ENCODE measurements at places on chromosomes 13 and 19.

DNA sequence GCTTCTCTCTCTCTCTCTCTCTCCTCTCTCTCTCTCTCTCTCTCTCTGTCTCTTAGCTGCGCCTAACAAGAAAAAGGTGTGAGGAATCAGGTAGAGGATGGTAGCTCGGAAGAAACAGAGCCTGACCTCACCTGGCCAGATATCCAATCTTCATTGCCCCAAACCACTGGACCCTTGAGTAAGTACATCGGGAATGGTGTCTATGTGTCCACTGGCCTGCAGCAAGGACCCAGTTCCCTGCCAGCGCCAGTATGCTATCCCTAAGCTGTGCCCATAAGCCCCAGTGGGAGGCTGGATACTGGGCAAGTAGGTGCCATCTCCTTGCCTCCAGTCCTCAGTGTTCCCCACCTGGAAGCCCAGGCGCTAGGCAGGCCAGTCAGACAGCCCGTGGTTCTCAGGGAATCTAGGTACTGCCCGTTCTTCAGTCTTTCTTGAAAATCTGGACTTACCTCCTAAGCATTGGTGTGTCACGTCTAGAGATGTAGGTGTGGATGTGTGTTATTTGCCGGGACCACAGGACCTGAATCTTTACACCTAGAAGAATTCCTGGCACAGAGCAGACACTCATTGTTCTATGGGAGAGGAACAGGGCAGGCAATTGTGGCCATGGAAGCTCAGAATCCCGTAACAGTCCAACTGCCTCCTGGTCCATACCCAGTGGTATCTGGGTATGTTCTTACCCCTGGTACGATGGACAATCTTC lies 7.3 kb downstream of the URAD start:
- no peak for DNase-seq

- no peak for DNase-seq
These were observed 2.6 kb downstream of the ISYNA1 start for GRCh38 chr19:18435178-18435841.

GRCh38 chr19:9323557-9323918 lies 441 bp upstream of the ZNF559 start:
- peak; percentile 32 for DNase-seq

DNA sequence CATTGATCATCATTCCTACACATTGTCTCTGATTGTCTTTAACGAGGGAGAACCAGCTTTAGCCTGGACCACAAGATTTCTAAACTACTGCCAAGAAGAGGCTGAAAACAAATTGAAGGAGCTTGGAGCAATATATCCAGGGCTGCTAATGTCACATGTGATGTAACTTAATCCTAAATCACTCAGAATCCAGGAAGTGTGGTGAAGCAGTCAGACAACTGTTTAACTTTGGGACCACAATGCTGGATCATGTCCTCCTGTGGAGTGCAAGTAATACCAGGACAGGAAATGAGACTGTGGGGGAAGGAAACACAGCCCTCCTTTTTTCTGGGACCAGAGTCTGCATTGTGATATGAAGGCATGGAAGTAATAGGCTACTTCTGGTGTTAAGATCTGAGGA lies 430.2 kb downstream of the KCTD12 start:
- DNase-seq, result no peak

DNA sequence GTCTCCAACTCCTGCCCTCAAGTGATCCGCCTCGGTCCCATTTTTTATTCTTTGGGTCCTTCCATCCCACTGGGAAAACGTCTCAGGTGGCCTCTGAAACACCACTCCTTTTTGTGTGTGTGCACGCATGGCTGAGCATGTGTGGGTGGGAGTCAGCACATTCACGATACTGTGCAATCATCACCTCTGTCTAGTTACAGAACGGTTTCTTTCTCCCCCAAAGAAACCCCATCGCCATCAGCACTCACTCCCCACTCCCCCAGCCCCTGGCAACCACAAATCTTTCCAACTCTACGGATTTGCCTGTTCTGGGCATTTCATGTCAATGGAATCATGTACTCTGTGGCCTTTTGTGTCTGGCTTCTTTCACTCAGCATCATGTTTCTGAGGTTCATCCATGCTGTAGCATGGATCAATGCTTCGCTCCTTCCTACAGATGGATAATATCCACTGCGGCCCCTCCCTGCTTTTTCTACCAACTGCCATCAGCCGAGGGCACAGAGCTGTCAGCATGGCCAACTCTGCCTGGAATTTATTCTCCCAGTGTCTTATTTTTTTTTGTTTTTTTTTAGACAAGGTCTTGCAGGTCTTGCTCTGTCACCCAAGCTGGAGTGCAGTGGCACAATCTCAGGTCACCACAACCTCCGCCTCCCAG lies 9.7 kb downstream of the F2RL3 start:
- DNase-seq, result no peak

- no peak for DNase-seq
These were observed 8.0 kb upstream of the POP4 start for GRCh38 chr19:29598036-29598435.

- DNase-seq, result no peak
These were observed 787.9 kb upstream of the KLHL1 start for GRCh38 chr13:70896136-70896535.

DNA sequence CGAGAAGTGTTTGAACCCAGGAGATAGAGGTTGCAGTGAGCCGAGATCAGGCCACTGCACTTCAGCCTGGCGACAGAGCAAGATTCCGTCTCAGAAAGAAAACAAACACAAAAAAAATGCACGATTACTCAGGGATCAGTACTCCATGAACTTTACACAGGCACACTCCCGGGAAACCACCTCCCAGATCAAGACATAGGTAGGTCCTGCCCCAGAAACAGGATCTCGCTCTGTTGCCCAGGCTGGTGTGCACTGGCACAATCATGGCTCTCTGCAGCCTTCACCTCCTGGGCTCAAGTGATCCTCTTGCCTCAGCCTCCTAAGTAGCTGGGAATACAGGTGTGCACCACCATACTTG lies 11.2 kb downstream of the VASP start:
- DNase-seq, result no peak

DNA sequence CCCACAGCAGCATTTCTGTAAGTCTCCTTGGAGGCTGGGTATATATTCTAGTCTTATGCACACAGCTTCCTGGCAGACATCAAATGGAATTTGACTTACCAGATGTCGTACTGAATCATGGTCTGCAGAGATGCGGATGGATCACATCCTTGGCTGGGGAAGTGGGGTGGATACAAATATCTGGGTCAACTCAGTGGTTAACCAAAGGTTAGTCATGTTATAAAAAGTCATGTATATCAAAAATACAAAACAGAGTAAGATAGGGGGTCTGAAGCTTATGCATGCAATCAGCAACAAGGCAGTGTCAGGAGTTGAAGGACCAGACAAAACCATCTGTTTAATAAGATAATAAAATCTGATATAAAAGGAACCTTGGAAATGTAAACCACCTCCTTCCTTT lies 61.9 kb downstream of the WASF3 start:
- DNase-seq, result no peak

GRCh38 chr13:110447058-110447511 lies 114.4 kb downstream of the RAB20 start:
- DNase-seq, result peak; percentile 52

DNA sequence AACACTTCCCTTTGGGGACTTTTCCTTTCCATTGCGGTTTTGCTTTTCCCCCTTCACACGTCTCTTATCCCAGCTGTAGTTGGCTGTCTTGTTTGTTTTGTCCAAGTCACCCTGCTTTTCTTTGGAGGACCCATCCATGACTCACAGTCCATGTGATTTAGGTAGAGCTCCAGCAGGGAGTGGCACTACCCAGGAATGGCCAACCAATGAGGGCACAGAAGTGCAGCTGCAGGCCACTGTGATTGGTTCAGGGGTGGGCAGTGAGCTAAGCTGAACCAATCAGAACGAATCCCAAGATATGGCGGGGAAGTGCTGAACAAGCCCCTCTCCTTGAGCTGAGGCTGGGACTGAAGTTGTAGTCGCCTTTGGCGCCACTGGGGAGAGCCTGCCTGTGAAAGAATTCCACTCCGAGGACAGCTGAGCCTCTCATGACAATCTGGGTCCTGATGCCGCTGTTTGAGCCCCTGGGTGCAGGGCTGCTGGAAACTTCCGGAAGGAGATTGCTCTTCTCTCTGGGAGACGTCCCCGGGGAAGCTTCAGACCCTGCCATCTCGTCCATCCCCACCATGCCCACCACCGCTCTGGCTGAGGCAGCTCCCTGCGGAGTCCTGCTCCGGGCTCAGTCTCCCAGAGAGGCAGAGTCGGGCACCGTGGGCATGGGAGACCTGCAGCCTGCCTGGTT lies 62.9 kb upstream of the URI1 start:
- no peak for DNase-seq

DNA sequence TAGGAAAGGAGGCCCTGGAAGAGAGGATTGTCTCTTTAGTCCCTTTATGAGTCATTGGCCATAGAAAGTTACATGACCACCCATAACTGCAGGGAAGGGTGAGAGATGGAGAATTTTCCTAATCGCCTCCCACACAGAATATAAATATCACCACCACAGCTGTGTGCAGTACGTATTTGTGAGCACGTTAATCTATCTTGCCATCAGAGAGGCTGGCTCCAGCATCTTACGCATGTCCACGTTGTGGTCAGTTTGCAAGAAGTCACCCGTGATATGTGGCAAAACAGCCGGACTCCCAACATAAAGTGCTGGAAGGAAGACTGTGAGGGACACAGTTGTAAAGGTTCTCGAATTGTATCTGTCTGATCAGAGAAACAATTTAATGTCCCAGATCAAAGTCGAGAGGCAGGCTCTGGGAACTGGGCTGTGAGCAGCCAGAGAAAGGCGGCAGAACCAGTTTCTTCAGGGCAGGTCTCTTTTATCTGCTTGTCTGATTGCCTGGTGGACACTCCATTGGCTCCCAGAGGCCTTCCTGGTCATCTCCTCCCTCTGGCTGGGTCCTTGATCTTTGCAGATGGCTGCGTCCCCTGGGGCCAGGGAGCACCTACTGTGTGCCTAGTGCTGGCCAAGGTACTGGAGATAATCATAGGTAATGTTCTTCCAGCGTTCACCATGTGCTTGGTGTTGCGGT lies 74.9 kb downstream of the SIPA1L3 start:
- no peak for DNase-seq

GRCh38 chr13:40664350-40665125 lies 1.9 kb downstream of the FOXO1 start:
- no peak for DNase-seq

DNA sequence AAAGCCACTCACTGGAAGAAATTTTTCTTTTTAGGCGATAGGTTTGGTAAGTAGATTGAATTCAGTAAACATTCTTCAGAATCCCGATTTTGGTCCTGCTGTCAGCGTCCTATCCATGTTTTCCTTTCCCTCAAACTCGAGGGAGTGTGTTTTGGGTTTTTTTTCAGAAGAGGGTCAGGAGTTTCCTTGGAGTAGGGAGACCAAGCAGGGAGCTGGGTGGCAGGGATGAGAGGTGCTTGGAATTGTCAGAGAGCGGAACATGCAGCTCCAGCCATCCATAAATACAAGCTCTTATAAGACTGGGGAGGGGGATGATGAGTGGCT lies 1.6 kb upstream of the PCDH8 start:
- no peak for DNase-seq

DNA sequence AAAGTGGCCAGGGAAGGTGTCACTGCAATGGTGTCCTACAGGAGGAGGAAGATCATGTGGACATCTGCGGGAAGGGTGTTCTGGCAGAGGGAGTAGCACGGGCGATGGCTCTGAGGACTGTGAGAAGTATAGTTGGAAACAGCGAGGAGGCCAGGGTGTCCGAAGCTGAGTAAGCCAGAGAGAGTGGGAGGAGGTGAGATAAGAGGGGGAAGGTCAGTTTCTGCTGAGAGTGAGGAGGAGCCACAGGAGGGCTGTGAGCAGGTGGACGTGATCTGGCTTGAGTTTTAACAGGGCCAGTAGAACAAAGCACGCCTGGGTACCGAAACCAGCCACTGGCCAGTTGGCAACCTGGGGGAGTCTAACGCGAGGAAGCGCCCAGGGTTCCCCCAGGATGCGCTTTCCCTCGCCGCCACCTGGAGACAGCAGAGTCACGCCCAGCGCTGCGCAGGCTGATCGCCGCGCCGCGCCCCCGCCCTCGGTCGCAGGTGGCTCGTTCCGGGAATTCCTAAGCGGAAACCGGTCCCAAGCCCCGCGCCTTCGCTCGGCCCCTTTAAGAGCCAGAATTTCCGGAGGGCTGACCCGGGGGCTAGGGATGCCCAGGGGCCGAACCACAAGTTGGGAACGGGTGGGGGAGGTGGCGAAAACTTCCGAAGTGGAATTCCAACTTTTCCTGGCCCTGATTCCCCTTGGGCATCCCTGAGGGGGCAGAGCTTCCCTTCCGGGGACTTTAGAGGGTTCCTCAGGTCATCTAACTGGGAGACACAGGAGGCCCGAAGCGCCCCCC lies 1.1 kb upstream of the LSR start:
- DNase-seq, result peak; percentile 46

DNA sequence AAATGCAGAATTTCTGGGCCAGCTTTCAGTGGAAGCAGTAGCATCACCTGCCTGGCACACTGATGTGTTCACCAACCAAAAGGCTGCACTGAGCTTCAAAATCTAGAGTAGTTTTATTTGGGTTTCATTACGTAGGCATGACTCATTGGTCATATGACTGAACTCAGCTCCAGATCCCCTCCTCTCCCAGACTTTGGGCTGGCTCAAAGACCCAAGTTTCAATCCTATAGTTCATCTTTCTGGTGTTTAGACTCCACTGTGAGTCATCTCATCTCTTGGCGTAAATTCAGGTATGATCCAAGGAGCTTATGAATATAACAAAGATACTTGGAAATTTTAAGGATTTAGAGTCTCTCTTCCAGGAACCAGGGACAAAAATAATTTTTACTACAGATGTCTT lies 17.7 kb downstream of the ZMYM5 start:
- DNase-seq, result no peak

GRCh38 chr19:6061376-6062130 lies 48.7 kb downstream of the RFX2 start:
- DNase-seq, result no peak

DNA sequence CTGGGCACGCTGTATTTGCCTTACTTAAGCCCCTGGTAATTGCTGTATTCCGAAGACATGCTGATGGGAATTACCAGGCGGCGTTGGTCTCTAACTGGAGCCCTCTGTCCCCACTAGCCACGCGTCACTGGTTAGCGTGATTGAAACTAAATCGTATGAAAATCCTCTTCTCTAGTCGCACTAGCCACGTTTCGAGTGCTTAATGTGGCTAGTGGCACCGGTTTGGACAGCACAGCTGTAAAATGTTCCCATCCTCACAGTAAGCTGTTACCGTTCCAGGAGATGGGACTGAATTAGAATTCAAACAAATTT lies 676 bp downstream of the BRCA2 start:
- peak; percentile 66 for DNase-seq

GRCh38 chr19:31553112-31553845 lies 204.0 kb upstream of the TSHZ3 start:
- no peak for DNase-seq

DNA sequence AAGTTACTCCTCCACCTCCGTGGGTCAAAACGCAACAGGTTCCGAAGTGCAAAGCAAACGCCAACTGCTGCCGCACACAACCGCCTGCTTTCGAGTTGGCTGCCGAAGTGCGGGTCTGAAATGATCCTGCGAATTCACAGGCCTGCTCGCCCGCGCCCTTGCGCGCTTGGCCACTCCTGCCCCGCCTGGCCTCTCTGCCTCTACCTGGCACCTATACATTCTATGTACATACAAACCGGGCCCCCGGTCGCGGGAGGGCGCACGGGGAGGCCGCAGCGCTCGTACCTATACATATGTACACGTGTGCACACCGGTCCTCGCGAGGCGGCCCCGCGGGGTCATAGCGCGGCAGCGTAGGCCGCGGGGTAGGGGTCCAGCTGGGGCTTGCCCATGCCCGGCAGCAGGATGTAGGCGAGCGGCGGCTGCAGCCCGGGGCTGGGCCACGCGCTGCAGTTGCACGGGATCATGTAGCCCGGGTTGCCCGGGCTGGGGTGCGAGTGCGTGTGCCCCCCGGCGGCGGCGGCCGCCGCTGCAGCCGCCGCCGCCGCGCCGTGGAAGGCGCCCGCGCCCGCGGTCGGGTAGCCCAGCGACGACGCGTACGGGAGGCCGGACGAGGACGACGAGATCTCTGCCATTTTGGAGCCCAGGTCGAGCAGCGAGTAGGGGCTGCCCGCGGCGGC lies 1.3 kb downstream of the SOX21 start:
- DNase-seq, result no peak

Measured in GM12878 (cell line).